ENCODE measurements at places on chromosomes 16 and 17. TPM values are rescaled to one million over a fixed set of nuclear protein-coding genes. Genes with fewer than 3 reads are reported as not detected.

DNA sequence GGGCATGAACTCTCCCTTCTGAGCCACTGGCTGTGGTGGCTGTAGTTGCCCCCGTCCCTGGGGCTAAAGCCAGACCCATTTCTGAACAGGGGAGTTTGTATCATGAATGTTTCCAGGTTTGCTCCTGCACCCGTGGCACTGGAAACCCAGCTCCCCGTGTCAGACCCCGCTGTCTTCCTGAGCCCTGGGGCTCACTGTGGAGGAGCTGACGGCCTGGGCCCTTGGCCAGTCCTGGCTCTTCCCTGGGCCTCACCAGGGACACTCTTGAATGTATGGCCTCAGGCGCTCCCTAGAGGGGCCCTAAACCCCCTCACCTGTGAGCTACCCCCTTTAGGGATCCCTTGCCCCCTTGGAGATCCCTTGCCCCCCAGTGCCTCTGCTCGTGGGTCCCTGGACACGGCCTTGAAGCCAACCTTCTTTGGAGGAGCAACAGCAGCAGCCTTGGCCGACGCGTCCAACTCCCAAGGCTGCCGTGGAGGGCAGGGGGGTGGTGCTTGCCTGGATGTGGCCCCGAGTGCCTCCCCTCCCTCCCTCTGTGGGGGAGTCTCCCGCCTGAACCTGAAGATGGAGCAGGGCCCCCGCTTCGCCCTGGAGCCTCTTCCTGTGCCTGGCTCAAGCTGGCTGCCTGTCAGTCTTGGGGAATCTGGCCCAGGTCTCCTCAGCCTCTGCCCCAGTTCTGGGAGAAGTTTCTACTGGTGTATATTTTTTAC lies 15.9 kb downstream of the CASKIN2 start:
- no peak for DNase-seq

DNA sequence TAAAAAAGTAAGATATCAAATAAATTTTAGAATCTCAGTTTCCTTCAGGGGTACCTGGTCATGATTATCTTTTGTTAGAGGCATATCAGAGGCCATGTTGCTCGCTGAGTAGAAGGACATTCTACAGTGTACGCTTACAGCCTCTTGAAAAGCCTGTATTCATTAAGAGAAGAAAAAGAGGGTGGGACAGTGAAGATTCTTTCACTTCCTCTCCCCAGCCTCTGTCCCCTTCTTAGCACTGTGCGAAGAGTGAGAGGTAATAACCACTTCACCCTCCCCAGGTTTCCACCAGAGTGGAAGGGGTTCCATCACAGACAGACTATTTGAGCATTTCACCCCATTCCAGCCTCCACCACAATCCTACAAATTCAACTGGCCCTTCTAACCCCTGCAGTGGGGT lies 4.8 kb upstream of the LPO start:
- DNase-seq: no peak

- DNase-seq: no peak
These were observed 8.1 kb downstream of the NFE2L1 start for GRCh38 chr17:48056246-48056745.

- DNase-seq: no peak
These were observed 219.0 kb downstream of the CPPED1 start for GRCh38 chr16:12584488-12585233.

- DNase-seq: peak; percentile 83
These were observed 4.6 kb downstream of the RAI1 start for GRCh38 chr17:17685775-17686291.

DNA sequence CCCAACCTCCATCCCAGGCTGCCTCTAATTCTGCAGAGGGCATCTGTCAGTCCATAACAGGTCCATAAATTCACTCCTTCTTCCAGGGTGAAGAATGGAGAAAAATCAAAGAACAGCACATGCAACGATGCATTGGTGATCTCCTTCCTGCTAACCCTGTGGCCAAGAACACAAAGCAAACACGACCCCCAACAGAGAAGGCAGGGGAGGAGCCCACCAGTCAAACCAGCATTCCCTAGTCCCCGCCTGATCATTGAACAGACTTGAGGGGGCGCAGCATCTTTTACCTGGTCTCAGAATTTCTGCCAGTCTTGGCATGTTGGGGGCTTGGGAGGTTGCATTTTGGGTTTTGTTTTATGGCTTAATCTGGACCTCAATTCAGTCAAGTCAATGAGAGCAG lies 476.0 kb downstream of the SLC39A11 start:
- no peak for DNase-seq

DNA sequence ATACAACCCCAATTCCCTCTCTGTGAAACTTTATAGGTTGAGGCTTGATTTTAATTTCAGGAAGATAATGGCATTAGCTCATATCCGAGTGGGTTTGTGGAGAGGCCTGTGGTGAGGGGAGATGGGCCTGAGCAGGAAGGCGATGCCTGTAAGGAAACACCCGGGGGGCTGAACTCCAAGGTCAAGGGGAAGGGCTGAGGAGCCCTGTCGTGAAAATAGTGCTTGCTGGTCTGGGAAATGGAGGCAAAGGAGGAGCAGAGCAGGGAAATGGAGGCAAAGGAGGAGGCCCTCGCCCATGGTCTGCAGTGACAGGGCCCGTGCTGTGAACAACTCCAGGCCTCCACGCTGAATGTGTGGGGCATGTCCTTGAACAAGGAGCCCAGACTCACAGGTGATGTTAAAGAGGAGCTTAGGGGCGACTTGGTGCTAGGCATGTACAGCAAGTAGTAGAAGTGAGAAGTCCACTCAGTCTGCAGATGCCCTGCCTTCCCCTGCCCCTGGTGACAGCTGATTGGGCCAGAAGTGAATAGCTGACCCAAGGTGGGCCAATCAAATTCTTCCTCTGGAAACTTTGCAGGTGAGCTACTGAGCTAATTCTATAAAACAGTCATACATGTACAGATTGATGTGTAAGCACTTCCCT lies 38.1 kb downstream of the MRPS23 start:
- no peak for DNase-seq

DNA sequence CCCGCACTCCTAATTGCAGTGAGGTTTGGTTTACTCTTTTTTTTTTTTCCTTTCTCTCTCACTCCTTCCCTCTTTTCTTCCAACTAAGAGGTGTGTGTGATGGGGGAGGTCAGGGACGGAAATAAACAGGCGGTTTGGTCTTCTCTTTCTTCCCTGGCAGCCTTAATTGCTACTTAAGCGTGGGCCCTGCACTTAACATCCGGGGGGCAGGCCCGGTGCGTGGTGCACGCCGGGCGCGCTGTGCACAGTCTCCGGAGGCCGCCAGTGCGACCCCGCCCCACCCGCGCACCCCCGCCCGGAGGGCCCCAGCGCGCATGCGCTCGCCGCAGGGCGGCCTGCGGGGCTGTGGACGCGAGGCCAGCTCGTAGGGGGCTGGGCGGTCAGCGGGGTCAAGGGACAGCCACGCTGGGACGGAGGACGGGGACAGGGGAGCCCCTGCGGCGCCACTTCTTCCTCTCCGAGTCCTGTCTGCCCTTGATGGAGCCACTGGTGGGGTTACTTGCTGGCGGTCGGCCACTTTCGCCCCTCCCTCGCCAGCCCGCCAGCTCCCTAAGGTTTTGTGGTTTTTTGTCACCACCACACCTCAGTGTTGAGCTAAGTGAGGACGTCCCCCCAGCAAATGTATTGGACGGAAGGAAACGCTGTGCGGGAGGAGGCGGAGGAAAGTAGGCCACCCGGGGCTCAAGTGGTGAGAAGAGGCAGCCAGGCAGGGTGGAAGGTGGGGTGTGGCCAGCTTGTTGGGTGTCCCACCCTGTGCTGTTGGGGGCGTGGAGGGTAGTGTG lies 120.9 kb downstream of the MRM1 start:
- no peak for DNase-seq

- no peak for DNase-seq
These were observed 2.0 kb downstream of the USP36 start for GRCh38 chr17:78838574-78839005.

- no peak for DNase-seq
These were observed 30.8 kb upstream of the CBLN1 start for GRCh38 chr16:49312389-49312985.

- DNase-seq: peak; percentile 40
These were observed 2.3 kb downstream of the ORC6 start for GRCh38 chr16:46691726-46692125.

GRCh38 chr17:56707312-56708219 lies 114.1 kb downstream of the NOG start:
- no peak for DNase-seq

C17orf100 gene
- 0.13 TPM for total RNA-seq

HBQ1 gene
- 1.4 TPM for total RNA-seq

DOC2A gene
- total RNA-seq: under 0.01 TPM

TOM1L1 gene
- not detected for total RNA-seq

CES5A gene
- not detected for total RNA-seq

EFCAB13 gene
- 2.3 TPM for total RNA-seq

TMUB2 gene
- total RNA-seq: 36.3 TPM

Measured in dermis microvascular lymphatic vessel endothelial cell (primary cell).